Suppressor macrophage (primary cell): ENCODE measurements at places on chromosomes 16 and 17.

DNA sequence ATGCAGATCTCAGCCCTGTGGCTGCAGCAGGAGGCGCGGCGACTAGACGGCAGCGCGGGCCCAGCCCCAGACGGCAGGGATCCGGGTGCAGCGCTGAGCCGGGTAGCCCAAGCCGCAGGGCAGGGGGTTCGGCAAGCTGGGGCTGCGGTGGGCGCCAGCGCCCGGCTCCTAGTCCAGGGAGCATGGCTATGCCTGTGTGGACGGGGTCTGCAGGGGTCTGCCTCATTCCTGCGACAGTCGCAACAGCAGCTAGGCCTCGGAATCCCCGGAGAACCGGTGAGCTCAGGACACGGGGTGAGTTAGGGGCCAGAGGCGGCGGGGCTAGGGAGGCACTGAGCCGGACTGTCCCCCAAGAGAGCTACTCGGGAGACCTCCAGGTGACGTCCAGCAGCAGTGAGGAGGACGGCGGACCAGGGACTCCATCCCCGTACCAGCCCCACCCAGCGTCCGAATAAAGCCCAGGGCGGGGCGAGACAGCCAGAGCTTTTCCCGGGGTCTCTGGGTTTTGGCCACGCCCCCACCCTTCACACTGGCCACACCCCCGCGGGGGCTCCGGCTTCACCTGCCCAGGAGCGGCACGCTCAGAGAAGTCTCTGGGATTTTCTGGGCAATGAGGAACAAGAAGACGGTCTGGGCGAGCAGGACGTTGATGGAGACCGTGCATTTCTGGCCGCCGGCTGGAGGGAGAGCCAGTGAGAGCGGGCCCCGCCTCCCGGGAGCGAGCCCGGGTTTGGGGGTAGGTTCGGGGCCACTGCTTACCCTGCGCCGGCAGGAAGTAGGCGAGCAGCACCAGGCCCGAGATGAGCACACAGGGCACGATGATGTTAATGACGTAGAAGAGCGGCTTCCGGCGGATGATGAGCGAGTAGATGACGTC lies 1.1 kb downstream of the C17orf107 start:
- DNase-seq, result peak; percentile 47

DNA sequence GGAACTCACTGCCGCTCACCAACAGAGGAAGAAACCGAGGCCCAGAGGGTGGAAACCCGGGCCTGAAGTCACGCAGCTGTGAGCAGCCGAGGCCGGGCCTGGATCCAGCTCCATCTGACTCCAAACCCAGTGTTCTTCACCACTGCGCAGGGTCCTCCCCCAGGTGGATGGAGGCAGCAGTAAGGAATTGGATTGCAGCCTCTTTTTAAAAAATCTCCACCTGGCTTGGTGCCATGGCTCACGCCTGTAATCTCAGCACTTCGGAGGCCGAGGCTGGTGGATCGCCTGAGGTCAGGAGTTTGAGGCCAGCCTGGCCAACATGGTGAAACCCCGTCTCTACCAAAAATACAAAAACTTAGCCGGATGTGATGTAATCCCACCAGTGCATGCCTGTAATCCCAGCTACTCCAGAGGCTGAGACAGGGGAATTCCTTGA lies 177.2 kb downstream of the FOXL1 start:
- DNase-seq, result no peak

DNA sequence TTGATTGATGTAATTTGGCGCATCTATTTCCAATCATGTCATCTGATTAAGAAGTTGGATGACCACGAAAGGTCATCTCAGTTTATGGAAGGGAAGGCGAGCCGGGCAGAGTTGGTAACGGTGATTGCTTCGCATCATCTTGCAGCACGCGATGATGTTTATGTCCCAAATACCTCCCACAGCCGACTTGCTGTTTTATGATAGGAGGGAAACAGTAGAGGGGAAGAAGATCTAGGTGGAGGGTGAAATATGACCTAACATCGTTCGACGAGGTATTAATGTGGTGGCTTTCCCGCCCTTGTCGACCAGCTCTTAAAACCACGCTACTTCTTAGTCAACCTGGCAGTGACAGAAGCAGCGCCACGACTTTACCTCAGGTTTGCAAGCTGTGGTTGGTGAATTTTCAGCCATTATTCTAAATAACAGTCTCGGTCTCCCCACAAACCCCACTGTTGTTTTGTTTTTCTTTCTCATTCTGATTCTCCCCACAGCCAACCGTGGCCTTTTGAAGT lies 805 bp upstream of the TANC2 start:
- no peak for DNase-seq

GRCh38 chr17:77619326-77619725 lies 339.2 kb upstream of the TNRC6C start:
- DNase-seq, result no peak

DNA sequence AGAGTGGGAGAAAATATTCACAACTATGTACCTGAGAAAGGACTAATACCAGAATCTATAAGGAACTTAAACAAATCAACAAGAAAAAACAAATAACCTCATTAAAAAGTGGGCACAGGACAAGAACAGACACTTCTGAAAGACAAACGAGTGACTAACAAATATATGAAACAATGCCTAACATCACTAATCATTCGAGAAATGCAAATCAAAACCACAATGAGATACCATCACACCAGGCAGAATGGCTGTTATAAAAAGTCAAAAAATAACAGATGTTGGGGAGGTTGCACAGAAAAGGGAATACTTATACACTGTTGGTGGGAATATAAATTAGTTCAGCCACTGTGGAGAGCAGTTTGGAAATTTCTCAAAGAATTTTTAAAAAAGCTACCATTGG lies 83.5 kb upstream of the WSCD1 start:
- DNase-seq, result no peak

DNA sequence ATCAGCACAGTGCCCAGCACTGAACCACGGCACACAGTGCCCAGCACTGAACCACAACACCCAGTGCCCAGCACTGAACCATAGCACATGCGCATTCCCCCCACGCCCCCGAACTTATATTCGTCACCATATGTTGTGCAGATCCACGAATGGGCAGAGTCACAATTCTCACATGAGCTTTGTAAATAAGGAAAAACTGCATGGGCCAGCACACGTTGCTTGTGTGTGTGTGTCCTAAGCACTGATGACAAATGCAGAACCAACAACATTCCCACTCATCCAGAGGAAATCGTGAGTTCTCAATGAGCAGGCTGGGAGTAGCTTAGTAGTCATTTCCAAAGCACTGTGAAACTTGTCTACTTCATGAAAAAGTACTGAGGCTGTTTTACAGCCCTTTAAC lies 70.0 kb downstream of the ADCY9 start:
- peak; percentile 36 for DNase-seq

DNA sequence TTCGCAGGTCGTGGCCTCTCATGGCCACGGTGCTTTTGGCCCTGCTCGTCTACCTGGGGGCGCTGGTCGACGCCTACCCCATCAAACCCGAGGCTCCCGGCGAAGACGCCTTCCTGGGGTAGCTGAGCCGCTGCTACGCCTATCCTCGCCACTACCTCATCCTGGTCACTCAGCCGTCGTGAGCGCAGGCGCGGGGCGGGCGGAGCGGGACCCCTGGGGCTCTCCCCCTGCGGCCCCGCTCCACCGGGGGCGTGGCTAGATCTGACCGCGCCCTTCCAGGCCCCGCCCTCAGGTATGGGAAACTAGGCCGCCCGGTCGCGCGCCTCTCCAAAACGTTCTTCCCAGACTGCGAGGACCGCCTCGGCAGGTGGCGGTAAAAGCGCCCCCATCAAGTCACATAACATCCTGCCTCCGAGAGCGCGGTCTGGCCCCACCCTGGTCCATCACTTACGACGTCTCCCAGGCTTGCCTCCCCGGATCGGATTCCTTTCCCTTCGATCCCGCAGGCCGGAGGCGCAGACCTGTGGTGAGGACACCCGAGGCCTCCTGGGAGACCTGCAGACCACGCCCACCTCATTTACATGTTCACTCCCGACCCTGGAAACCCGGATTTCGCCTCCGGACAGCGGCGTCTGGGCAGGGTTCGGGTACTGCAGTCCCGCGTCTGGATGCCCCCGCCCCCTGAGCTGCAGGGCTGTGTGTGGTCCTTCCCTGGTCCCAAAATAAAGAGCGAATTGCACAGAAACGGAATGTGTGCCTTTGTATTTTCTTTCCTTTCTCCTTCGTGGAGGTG lies 91.5 kb upstream of the TMEM97 start:
- peak; percentile 30 for DNase-seq

GRCh38 chr17:40528692-40529417 lies 27.4 kb upstream of the TNS4 start:
- no peak for DNase-seq

DNA sequence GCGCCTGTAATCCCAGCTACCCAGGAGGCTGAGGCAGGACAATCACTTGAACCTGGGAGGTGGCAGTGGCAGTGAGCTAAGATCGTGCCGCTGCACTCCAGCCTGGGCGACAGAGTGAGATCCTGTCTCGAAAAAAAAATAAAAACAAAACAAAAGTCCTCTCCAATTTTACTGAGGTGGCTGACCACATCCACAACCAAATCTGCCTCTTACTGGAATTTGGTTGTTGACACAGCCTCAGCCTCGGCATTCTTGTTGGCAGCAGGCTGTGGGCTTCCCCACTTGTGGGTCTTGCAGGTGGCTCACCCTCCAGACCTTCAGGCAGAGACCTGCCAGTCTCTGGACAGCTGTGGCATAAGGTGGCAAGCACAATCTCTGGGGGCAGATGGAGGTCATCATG lies 15.6 kb downstream of the B4GALNT2 start:
- DNase-seq, result no peak

- peak; percentile 88 for DNase-seq
Measured at GRCh38 chr16:30535777-30536190, 1.1 kb upstream of the ZNF747 start.

DNA sequence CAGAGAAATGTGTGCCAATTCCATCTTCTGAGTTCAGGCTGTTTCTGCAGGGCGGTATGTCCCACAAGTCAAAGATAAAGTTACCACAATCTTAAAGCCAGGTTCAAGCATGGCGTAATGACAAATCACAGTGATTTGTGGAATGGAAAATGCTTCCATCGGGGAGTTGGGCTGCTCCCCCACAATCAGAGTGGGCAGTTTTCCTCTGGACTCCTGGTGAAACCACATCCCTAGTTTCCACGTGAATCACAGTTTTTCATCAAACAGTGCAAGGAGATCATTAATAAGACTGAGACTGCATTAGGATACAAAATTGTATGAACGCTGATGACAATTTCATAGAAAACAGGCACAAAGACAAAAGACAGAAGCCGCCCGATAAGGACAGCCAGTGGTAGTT lies 3.6 kb downstream of the LITAF start:
- DNase-seq, result no peak

GRCh38 chr17:45353043-45353442 lies 36.2 kb upstream of the MAP3K14 start:
- DNase-seq, result peak; percentile 72

- DNase-seq, result no peak
Measured at GRCh38 chr17:39064819-39065218, 86.6 kb downstream of the PLXDC1 start.

DNA sequence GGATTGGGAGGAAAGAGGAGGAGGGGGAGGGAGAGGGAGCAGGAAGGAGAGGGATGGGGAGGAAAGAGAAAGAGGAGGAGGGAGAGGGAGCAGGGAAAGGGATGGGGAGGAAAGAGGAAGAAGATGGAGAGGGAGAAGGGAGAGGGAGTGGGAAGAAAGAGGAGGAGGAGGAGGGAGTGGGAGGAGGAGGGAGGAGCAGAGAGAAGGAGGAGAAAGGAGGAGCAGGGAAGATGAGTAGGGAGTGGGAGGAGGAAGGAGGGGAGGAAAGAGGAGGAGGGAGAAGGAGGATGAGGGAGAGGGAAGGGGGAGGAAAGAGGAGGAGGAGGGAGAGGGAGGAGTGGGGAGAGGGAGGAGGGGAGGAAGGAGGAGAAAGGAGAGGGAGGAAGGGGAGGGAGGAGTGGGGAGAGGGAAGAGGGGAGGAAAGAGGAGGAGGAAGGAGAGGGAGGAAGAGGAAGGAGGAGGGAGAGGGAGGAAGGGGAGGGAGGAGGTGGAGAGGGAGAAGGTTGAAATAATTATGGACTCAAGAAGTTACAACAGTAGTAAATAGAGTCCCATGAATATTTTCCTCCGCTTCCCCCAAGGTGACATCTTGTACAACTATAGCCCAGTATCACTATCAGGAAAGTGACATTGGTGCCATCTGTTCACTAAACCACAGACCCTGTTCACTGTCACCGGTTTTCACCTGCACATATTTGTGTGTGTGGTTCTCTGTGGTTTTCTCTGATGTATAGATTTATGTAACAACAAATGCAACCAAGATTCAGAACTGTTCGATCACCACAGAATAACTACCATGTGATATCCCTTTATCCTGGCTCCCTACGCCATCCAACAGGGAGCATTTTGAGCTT lies 325.3 kb upstream of the EEF2KMT start:
- DNase-seq, result no peak

DNA sequence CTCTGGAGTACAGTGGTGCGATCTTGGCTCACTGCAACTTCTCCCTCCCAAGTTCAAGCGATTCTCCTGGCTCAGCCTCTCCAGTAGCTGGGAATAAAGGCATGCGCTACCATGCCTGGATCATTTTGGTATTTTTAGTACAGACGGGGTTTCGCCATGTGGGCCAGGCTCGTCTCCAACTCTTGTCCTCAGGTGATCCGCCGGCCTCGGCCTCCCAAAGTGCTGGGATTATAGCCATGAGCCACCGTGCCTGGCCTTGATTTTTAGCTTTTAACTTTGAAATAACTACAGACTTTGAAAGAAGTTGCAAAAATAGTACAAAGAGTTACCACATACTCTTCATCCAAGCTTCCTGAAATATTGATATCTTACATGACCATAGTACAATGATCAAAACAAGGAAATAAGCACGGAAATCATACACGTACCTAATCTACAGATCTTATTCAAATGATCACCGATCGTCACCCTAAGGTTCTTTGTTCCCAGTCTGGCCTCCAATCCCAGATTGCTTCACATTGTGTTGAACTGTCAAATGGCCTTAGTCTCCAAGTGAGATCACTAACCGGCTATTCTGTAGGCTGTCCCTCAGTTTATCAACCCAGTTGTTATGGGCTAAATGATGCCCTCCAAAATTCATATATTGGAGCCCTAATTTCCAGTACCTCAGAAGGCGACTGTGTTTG lies 18.4 kb downstream of the NPIPA1 start:
- no peak for DNase-seq

- DNase-seq, result peak; percentile 6
Measured at GRCh38 chr16:84281074-84281473, 13.6 kb upstream of the WFDC1 start.

- DNase-seq, result peak; percentile 53
Measured at GRCh38 chr17:40486522-40487370, 14.7 kb downstream of the TNS4 start.

GRCh38 chr17:71976011-71976649 lies 144.7 kb upstream of the SOX9 start:
- peak; percentile 25 for DNase-seq

- peak; percentile 48 for DNase-seq
Measured at GRCh38 chr16:10579965-10580882, at the start of gene EMP2. TSS of gene EMP2 (minus strand) at chr16:10580598. CDS start at chr16:10547617, 32,981 bp downstream.

DNA sequence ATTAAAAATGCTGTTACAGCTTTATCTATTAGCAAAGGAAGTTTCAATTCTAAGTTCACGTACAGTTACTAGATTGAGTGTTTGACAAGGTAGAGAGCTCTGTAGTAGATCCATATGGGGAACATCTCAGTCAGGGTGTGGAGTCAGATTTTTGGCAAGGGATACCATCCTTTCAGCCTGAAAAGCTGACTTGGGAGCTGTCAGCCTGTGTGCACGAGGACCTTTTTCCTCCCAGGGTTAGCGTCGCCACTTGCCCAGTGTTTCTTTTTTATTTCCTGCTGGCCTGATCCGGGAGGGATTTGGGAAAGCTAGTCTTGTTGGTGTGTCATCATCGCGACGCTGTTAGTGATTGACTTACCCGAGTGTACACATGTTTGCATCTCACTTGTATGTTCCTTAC lies 29.5 kb downstream of the WWOX start:
- DNase-seq, result no peak
